Tibial artery (tissue), 4 donors: ENCODE measurements at places on chromosomes 2 and 18.
A peak's percentile ranks its signal among the peaks of the same experiment; 100 is the strongest.

DNA sequence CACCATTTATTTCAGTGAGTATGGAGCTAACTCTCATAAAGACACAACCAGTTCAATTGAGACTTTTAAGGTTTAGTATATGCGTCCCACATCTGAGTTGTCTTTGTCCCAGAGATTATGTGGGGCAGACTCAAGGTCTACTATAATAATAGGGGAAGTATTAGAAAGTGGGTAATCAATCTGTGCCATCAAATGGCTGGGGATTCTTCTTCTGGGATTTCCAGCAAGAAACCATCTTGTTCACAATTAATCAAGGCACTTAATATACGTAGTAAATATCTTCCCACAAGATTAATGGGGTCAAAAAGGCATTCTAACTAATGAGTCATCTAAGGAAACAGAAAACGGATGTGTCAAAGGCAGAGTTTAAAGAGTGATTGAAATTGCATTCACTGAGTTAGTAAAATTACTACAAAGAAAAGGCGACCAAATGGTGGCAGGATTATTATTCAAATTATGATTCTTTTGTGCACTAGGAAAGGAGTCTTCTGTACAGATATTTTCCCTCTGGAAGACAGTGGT is 179.8 kb upstream of the REG3G start:
- DNase-seq: no peak

DNA sequence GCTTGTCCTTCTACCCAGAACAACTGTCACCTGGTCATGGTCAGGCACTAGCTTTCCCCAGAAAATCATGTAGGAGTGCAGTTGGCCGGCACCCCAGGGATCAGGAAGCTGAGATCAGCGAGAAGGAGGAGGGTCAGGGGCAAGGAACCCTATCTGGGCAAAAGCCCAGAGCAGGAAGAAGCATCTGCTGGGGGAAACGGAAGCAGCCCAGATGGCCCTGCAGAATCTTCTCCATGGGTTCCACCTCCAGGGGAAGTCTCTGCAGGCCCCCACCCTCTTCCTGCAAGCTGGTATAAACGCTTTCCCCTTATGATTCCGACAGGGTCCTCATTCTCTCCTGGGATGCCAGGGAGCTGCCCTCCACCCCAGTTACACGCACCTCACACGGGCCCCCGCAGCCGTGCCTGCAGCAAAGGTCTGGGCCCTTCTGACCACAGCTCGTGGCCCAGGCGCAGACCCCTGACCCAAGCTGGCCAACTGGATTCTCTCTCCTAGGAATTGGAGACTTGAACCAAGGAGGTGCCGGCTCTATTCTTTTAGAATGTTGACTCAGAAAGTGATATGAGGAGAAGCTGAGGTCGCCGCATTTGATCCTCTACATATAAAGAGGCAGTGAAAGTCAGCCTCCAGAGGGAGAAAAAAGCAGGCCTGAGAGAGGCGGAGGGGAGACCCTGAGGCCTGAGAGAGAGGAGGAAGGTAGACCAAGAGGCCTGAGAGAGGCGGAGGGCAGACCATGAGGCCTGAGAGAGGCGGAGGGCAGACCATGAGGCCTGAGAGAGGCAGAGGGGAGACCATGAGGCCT is 71.0 kb downstream of the STPG4 start:
- no peak for DNase-seq

GRCh38 chr2:96271995-96272394 is 6.0 kb downstream of the CIAO1 start:
- DNase-seq: no peak

DNA sequence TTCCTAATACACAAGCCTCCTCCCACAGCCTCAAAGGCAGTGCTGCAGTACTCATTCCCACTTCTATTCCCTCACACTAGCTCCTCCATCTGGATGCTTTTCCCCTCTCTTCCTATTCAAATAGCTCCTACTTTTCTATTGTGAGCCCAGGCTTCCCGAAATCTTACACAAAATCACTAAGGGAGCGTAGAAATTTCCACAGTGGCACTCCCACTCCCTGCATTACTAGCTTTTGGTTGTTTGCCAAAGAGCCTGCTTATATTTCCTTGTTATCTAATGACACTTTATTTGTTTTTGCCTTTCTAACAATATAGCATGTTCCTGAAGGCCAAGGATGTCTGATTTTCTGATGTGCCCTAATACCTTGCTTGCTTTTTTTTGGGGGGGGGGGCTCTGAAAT is 10.9 kb downstream of the EPAS1 start:
- no peak for DNase-seq

DNA sequence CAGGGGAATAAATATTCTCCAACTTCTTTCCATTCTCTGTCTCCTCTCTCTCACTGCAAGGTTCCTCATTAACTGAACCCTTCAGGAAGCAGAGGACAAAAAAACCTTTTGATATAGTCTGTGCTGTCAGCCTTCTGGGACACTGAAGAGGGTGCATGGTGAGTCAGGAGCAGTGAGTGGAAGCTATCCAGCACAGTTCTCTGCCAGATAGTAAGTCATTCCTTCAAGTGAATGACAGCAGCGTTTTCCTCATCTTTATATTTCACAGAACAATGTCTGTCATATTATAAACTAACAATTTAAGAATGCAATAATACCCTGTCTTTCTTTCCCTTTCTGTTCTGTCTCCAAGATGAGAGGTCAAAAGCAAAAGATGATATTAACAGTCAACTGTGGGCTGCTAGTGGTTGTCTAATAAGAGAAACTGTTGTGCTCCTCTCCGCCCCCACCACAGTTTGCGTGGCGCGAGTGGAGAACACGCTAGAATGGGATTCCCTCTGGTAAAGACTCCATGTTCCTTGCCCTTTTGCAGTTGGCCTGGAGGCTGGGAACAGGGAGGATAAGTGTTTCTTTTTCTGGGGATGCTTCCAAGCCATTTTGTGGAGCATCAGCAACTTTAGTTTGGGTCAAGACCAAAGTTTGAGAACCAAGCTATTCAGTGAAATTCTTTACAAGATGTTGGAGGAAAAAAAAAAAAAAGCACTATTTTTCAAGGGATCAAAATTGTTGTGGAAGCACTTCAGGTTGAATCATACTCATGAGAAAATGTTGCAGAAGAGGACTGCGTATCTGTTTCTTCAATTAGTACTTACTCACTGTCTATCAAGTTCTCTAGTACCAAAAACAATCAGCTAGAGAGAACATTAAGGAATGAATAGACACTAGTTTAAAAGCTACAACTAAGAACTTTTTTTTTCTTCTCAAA is 430.2 kb downstream of the SETBP1 start:
- DNase-seq: peak; percentile 46

DNA sequence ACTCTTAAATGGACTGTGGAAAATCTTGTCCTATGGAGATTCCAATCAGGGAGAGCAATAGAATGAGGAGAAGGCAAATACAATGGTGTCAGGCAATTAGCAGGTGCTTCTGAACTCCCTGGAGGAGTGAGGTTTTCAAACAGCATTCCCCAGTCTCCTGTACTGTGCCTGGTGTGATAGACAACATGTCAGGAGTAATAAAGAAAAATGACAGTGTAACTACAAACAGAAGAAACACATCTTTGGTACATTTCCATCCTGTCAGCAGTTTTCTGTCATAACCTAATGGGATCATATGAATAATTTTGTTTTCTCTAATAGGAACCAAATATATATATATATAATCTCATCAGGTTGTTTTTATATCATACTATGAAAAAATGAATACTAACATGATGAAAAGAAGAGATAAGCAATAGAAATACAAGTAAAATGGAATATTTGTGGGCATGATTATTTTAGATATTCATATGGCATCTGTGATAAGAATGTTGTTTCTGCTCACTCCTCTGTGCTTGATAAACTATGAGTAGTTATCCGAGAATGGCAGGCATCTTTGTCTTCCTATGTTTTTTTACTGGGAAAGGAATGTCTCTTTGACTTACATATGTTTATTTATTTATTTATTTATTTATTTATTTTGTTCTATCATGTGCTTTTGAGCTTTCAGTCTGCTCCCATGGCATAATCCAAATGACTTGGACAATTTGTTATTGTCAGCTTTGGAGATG is 441.7 kb downstream of the TXNL1 start:
- DNase-seq: no peak
